ENCODE measurements at places on chromosomes 7 and 10. TPM values are rescaled to one million over a fixed set of nuclear protein-coding genes. Genes with fewer than 3 reads are reported as not detected.

OR2A2 gene
- polyA plus RNA-seq: not detected

DNA sequence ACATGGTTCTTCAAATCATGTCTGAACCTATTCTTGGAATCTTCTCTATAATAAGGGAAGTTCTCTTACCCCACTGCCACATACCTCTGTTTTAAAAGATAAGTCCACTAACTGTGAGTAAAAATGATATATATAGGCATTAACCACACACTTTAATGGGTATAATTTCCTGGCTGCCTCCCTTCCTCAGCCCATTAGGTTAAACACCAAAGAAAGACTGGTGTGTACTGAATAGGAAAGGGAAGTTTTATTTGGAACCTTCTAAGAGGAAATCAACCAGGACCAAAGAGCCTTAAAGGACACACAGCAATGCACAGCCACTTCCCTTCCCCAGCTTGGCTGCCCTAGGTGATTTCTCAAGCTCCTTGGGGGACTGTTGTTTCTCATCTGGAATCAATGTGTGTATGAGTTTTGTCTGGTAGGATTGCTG is 5.0 kb upstream of the WBP1L start:
- no peak for DNase-seq

GRCh38 chr7:43291789-43292188 is 179.3 kb downstream of the HECW1 start:
- no peak for DNase-seq

DNA sequence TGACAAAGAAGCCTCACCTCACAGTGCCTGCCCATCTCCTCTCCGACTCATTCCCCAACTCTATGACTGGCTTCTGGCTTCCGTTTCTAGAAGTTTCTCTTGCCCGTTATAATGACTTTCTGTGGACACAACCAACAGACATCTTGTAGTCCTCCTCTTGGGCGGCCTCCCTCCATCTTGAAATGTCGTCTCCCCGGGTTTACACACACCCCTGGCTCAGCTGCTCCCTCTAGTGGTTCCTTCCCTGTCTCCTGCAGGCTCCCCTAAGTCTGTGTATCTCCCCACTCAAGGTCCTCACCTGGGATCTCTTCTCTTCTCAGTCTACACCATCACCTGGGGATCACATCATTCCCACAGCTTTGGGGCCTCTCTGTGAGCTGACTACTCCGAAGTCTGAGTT is 123.4 kb upstream of the NEBL start:
- no peak for DNase-seq

Data from AG04450 (cell line).